ENCODE measurements at places on chromosomes 12 and 14.

DNA sequence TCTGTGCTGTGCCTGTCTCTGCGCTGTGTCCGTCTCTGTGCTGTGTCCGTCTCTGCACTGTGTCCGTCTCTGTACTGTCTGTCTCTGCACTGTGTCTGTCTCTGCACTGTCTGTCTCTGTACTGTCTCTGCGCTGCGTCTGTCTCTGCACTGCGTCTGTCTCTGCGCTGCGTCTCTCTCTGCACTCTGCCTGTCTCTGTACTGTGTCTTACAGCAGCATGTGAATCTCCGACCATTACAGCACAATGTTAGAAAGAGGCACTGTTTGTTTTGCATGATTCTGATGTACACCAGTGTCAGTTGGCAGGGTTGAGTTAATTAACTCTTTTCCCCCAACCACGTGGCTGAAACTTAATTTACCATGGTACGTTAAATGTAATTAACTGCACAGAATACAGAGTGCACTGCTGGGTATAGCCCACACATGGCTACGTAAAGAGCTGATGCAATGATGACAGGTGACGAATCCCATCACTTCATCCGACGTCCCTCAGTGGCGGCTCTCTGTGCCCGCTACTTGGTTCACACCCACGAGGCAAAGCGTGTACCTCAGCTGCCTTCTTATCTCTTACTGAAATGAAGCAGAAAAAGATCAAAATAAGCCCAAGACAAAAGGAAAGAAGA, 127.7 kb upstream of the SFSWAP start:
- H3K36me3 ChIP-seq: no peaks in the 10 kb centered on the region
- DNase-seq: no peak
- no peaks in the 10 kb centered on the region for H3K4me1 ChIP-seq

DNA sequence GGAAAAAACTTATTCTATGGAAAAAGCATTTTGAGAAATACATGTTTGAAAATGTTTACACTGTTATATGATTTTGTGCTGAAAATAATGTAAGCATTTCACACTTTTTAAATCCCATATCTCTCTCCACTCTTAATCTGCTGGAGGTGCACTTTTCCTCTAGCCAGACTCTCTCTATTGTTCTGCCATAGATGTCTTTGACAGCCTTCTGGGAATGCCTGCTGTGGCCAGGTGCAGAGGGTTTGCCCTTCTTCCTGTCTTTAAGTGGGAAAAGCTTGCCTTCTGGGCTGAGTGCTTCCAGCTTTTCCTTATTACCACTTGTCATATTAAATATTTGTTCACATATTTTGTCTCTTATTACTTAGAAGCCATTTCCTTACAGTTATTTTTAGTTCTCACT, 60.1 kb upstream of the PPM1H start:
- no peaks in the 10 kb centered on the region for H3K4me1 ChIP-seq
- no peaks in the 10 kb centered on the region for H3K36me3 ChIP-seq
- no peak overlapping the region for H3K27ac ChIP-seq
- no peak overlapping the region for H3K4me3 ChIP-seq

DNA sequence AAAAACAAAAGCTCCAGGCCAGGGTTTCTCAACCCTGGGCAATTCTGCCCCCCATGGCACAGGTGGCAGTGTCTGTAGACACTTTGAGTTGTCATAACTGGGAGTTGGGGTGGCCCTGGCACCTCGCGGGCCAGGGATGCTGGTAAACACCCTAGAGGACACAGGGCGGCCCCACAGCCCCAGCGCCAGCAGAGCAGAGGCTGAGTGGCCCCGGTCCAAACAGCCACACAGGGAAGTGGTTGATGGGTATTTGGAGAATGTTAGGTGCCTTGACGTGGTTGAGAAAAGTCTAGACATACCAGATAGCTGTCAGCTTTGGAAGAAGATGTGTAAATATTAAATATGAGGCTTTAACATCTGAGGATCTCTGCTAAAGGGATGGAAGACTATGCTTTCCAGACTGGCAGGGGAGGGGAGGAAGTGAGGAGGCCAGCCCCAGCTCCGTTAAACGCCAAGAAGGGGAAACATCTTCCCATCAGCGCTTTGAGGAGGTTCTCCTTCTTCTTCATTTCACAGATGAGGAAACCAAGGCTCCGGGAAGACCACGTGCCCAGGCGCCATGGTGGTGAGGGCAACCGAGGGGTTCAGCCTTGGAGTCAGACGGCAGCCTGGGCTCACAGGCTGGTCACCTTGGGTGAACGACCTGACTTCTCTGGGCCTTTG, 103.7 kb downstream of the SCARB1 start:
- H3K4me3 ChIP-seq: no peak overlapping the region
- peaks cover 29% of the 10 kb centered on the region for H3K4me1 ChIP-seq
- H3K27ac ChIP-seq: no peak overlapping the region
- no peak for DNase-seq

- no peak overlapping the region for H3K4me3 ChIP-seq
- no peak for DNase-seq
- peaks cover 13% of the 10 kb centered on the region for H3K4me1 ChIP-seq
- no peak overlapping the region for H3K27ac ChIP-seq
Measured at GRCh38 chr14:99129211-99129696, 142.7 kb downstream of the BCL11B start.

GRCh38 chr12:53050426-53051057, 677 bp downstream of the TNS2 start:
- no peak for DNase-seq
- no peaks in the 10 kb centered on the region for H3K27me3 ChIP-seq
- H3K36me3 ChIP-seq: no peaks in the 10 kb centered on the region
- peak overlapping the region; percentile 58 for H3K4me3 ChIP-seq
- H3K4me1 ChIP-seq: peaks cover 37% of the 10 kb centered on the region
